HT1080 (cell line): ENCODE measurements at places on chromosomes 1 and 21. TPM values are rescaled to one million over a fixed set of nuclear protein-coding genes. Genes with fewer than 3 reads are reported as not detected.

DNA sequence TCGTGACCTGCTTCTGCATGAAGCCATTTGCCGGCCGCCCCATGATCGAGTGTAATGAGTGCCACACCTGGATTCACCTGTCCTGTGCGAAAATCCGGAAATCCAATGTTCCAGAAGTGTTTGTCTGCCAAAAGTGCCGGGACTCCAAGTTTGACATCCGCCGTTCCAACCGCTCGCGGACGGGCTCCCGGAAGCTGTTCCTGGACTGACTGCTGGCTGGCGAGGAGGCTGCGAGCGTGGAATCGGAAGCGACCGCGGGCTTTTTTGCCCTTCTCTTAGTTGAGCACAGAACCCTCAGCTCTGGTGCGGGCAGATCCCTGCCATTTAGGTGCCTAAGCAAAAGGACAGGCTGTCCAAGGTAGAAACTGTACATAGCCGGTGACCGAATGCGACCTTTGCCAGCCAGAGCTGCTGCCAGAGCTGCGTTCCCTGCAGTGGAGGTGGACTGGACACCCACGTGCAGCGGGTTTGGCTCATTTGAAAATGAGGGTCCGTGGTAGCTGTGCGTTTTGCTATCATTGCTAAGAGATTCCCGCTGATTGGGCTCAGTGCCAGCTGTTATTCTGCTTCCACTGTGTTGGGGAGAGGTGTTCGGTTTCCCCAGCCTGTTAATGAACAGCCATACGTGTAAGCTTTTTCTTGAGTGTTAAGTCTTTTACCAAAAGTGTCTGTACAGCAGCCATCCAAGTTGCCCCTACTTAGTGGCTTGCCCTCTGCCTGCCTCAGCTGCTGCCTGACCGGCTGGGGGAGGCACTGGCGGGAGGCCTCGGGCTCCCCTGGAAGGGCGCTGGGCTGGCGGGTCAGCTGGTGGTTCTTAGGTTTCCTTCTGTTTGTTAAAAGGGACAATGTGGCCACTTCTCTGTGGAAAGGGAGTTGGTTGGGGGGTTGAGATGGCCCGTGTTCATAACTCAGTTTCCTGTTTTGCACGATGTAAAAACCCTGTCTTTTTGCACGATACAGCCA lies 3.0 kb upstream of the THAP3 start:
- DNase-seq, result no peak

DNA sequence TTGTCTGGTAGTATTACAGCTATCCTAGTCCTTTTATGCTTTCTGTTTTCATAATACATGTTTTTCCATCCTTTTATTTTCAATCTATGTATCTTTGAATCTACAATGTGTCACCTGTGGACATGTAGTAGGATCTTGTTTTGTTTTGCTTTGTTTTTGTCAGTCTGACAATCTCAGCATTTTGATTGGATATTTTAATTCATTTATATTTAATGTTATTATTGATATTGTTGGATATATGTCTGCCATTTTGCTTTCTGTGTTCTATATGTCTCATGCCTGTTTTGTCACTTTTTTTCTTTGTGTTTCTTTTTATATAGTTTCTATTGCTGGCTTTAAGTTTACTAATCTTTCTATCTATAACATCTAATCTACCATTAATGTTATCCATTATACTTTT lies 11.5 kb upstream of the PRSS38 start:
- no peak for DNase-seq

DNA sequence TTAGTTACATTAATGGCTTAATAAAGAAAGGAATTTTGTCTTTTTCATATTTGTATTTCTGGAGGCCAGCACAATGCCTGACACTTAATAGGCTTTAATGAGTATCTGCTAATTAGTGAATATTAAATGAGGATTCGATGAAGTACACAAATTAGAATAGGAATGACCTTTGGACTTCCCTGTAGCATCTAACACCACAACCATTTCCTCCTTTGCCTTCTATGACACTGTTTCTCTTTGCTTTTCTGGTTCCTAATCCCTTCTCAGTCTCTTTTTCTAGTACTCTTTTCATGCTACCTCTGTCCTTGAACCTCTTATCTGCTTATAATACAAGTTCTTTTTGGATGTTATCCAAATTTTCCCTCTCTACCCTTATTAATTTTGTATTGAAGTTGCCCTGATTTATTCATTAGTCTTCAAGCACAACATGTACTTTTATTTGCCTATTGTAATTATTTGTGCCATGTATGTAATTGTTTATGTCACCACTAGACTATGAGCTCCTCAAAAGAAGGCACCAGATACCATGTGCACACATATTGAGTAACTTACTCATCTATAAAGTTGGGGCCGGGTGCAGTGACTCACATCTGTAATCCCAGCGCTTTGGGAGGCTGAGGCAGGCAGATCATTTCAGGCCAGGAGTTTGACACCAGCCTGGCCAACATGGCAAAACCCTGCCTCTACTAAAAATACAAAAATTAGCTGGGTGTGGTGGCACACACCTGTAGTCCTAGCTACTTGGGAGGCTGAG lies 23.8 kb downstream of the RPS27 start:
- peak; percentile 36 for DNase-seq

GRCh38 chr1:23044035-23044434 lies 24.8 kb downstream of the KDM1A start:
- no peak for DNase-seq

DNA sequence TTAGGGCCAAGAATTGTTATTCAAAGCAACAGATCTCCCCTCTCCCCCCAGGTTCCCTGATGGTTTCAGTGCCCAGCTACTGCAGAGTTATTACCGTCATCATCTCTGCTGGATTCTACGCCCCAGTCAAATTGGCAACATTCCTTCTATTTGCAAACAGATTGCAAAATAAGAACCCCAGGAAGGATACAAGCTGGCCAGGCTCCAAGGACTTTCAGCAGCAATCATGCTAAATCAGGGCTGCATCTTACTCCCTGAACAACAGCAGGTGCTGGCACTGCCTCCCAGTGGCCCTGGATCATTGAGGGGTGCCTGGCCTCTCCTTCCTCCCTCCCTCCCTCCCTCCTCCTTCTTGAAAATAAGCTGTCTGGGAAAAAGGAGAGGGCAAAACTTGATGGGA lies 521.6 kb upstream of the BEND5 start:
- DNase-seq, result no peak

DNA sequence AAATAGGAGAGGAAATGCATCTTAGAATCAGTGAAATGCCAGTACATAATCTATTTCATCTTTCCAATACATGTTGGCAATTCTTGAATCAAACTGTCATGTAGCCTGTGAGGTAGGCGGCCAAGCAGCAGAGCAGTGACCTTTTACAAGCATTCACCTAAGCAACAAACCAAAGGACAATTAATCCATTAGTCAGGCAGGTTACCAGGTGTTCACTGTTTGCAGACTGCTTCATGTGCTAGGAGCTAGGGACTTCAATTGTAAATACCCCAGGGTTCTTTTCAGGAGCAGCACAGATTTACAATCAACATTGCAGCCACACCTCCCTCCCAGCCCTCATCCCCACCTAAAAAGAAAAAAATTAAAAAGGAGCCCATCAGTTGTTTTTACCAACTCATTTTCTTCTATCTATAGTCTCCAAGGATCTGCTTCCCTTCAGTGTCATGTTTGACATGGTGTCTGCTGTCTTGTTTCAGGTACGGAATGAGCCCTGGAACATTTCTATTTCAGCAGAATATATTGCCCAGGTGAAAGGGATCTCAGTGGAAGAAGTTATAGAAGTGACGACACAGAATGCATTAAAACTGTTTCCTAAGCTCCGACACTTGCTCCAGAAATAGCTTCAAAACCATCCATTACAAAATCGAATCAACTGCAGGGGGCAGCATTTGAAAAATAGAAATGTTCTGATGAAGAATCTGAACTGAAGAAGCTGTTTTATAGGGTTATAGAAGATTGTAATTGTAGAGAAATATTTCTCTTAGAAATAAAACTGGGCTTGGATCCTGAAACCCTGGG lies 23.0 kb downstream of the TATDN3 start:
- no peak for DNase-seq

- DNase-seq, result peak; percentile 87
Measured at GRCh38 chr1:206631085-206631509, 4.2 kb upstream of the DYRK3 start.

DNA sequence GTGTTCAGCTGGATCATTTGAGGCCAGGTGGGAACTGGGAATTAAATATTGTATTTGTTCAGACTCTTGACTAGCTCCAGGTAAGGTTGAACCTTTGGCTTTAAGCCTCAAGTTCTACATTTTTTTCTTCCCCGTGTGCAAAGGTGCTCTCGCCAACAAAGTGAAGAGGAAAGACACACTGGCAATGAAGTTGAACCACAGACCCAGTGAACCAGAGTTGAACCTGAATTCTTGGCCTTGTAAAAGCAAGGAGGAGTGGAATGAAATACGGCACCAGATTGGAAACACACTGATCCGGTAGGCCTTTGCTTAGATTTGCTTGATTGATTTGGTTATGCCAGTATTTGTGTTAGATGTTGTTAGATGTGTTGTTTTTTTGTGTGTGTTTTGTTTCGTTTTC lies 25.5 kb upstream of the RCC1 start:
- no peak for DNase-seq

The RYR2 gene
- 0.40 and 0.57 TPM in 2 replicates for total RNA-seq

The KANK4 gene
- total RNA-seq, result not detected in 2 replicates

The ELF3 gene
- total RNA-seq, result not detected in 2 replicates

The STIL gene
- 23.8 and 30.6 TPM in 2 replicates for total RNA-seq
